ENCODE measurements at places on chromosomes 16 and 17.

GRCh38 chr16:86202267-86202666, 303.3 kb downstream of the IRF8 start:
- DNase-seq = no peak

DNA sequence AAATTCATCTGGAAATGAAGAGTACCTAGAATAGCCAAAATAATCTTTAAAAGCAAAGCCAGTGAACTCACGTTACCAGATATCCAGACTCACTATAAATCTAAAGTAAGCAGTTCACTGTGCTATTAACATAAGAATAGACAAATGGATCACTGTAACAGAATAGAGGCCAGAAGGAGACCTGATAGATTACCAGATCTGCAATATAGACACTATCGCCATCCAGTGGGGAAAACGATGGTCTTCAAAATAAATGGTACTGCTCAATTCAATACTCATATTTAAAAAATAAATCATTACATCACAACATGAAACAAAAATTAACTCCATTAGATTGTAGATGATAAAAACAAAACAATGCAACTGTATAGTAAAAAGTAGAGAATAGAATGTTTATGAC, 158.6 kb upstream of the CDH8 start:
- no peak for DNase-seq

DNA sequence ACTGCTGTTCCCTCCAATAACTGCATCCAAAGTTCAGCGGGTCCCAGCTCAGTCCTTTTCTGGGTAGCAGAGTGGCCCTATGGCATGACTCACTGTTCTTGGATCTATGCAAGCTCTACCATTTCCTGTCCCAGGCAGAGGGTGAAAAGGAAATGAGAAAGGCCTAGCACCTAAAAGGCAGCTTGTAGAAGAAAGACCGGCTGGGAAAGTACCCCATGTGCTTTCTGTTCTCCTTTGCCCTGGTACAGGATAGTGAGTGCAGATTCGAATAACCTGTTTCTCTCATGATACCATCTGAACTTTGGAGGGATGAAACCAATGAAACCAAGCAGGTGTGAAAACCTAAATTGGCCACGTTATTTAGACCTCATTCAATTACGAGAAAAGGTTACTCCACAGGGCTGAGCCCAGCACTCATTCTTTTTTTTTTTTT, 12.7 kb upstream of the HASPIN start:
- DNase-seq = peak; percentile 46

DNA sequence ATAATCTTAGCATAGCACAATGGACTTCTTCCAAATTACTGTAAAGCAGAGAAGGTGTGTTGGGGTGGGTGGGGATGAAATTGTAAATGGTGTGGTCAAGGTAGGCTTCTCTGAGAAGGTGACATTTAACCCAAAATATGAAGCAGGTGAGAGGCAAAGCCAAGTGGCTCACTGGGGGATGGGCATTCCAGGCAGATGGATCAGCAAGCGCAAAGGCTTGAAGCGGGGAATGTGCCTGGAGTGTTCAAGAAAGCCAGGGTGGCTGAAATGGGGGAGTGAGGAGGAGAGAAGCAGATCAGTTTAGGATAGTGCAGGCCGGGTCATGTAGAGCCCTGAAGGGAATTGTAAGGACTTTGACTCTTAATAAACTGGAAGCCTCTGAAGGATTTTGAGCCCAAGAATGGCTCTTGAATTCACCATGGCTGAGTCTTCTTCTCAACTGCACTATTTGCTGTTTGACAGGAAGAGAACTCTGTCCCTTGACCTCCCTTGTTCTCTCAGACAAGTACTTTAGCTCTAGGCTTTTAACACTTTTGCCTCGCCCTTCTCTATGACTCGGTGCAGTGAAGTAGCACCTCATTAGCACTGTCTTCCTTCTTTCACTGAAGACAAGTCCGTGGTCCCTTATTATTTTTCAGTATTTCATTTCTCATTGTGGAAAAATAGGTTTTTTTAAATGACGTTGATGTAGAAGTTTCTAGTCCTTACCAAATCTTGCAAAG, 14.7 kb downstream of the CACNG3 start:
- DNase-seq = no peak

DNA sequence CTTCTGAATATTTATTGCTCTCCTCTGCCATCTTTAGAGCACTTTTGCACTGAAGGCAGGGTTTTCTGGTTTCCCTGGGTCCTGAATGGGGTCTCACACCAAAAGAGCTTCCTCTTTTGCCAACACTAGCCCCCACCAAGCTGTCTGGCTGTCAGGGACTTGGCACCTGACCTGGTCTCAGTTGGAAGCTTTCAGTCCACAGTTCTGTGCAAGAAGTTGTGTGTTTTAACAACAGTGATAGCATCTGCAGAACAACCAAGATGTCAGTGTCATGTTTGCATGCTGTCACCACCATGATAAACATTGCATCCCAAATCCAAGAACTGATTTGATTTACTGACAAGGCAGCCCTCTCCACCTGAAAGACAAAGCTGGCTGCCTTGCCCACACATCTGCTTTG, 448.5 kb upstream of the CCL2 start:
- no peak for DNase-seq

GRCh38 chr17:65888649-65889048, 303.3 kb downstream of the CEP112 start:
- no peak for DNase-seq

GRCh38 chr16:14337303-14338191, 266.4 kb downstream of the MRTFB start:
- DNase-seq = no peak

GRCh38 chr17:44464037-44464436, 39.2 kb downstream of the GPATCH8 start:
- no peak for DNase-seq

- no peak for DNase-seq
Measured at GRCh38 chr17:74403512-74404137, 28.3 kb upstream of the GPRC5C start.

GRCh38 chr16:30009085-30009862, 1.6 kb downstream of the DOC2A start:
- no peak for DNase-seq

DNA sequence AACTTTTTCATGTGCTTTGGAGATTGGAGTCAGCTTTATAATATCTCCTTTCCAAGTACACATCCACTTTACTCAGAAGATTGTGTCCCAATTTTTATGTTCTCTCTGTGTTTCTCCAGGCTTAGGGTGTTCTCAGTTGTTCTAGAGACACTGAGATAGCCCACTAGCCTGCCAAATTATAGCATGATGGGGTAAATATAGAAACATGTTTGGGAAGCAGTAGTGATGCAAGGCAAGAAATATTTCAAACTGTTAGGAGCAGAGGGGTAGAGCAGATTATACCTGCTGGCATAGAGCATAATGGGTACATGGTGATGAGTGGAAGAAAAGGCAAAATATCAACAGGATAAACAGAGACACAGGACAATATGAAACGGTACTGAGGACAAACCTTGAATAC, 12.4 kb downstream of the SLFN11 start:
- DNase-seq = no peak

DNA sequence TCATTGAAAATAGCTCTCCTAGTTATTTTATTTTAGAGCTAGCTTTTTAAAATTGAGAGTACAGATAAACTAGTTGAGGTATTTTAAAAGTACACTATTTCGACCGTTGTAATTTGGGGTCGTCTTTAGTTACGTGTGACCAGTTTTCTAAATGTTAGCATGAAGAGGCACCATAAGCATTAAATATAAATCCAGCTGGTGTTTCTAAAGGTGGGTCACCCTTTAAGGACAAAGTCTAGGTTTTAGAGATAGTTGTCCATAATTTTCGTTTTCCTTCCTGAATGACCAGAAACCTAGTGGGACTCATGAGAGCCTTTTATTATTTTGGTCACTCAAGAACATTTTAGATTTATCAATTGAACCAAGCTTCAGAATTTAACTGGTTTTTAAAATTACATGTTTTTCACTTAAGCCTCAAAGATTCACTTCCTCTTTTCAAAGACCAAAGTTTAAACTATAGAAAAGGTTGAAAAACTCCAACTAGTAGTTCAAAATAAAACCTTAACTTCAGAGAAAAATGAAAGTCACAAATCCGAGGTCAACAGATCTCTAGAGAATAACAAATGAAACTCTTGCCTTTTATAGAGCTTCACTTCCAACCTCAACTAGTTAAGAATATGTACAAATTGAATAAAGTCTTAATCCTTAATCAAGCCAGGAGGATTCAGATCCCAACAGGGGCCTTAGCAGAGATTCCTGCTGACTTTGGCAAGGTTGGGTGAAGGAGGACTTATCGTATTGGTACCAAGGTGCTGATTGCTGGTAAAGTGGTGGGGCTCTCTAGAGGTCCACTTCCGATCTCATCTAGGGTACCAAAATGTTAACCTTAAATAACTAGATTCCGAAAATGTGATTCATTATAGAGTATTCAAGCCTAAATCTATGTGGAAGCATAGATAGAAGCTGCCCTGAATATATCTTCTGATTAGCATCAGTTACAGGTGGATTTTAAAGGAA, 32.5 kb downstream of the PHKB start:
- no peak for DNase-seq

- no peak for DNase-seq
Measured at GRCh38 chr16:72128701-72129100, 35.1 kb downstream of the DHX38 start.

GRCh38 chr17:64968652-64969501, 49.6 kb upstream of the LRRC37A3 start:
- DNase-seq = no peak

DNA sequence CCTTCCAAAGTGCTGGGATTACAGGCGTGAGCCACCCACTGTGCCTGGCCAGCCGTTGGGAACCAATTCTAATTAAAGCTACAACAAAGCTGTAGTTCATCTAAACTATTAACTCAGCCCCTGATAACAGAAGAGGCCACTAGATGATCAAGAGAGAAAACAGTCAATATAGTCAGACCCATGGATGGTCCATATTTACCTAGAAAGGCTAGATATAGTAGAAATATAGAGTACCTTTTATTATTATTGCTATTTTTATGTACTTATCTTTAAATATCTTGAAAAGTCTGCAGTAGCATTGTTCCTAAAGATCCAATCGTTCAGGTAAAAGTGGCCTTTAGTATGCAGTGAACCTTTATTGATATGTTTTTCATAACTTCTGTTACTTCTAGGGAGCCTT, 43.2 kb downstream of the RNF213 start:
- no peak for DNase-seq

- DNase-seq = no peak
Measured at GRCh38 chr17:47265983-47266541, 12.4 kb downstream of the ITGB3 start.

- DNase-seq = no peak
Measured at GRCh38 chr16:1028056-1028455, 44.5 kb upstream of the SSTR5 start.

GRCh38 chr16:75621170-75621477, 2.0 kb downstream of the ADAT1 start:
- no peak for DNase-seq

DNA sequence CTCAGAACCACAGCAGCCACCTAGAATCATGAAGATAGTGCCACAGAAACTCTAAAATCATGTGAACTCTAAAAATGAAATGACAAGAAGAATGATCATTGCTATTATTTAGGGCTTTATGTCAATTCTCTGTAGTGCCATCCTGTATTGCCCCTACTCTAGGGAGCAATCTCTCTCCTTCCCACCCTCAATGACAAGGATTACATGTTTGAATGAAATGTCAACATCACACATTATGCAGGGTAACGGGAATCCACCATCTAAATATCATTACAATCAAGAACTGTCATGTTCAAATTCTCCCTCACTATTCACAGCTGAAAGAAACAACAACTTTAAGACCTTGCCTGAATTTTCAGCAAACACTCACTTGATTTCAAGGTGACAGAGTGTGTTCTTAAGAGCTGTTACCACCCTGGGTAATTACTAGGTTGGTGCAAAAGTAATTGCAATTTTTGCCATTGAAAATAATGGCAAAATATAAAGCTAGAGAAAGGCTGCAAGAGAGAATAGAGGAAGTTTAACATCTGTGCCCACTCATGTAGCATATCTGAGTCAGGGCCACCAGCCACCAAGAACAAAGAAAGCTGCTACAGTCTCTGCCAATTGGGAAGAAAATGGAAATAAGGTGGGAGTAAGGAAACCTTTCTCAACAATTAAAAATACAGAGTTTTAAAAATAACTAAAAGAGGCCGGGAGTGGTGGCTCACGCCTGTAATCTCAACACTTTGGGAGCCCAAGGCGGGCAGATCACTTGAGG, 112.8 kb upstream of the PSMD7 start:
- DNase-seq = no peak

GRCh38 chr17:14604591-14605266, 303.8 kb downstream of the HS3ST3B1 start:
- no peak for DNase-seq

DNA sequence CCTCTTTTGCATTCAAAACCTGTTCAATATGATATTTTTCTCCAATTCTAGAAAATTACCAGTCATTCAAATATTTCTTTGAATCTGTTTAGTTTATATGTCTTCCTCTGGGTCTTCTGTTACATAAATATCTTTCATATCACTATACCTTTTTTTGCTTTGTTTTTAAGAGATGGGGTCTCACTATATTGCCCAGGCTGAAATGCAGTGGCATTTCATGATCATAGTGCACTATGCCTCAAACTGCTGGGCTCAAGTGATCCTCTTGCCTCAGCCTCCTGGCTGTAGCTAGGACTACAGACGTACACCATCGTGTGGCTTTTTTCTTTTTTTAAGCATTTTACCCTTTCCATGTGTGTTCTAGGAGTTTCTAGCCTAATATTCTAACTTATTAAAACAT, 38.8 kb downstream of the NSRP1 start:
- no peak for DNase-seq

GRCh38 chr17:48051706-48052486, 3.7 kb downstream of the NFE2L1 start:
- DNase-seq = no peak

DNA sequence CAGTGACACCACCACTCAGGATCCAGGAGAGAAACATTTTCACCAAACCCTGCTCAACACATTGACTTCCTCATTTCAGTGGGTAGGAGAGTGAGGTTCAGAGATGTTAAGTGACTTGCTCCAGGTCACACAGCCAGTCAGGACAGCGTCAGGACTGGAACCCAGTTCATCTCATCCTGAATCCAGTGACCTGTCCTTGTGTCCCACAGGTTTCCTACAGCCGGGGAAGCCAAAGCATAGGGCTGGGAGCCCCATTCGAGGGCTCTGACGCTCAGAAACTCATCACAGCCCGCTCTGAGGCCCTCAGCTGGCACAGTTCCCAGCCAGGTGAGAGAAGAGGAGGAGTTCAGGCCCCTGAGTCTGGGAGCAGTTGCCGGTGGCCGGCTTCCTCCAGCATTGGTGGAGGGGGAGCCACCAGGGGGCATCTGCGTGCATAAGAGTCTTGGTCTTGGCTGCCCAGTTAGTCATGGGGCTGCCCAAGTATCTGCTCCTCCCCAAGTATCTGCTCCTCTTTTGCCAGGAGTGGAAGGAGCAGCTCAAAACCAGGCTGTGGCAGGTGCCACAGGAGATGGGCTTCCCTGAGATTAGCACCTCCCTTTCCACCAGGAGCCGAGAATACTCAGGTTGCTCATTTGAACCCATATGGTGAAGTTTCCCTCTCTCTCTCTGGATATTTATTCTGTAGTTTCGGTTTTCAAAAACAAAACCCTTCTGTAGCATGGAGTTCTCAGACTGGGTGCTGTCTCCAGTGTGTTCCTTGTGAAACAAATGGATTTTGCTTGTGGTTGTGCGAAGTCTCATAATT, 56.0 kb downstream of the TNFRSF13B start:
- no peak for DNase-seq
